ENCODE measurements at places on chromosomes 6 and 20.

- no peak for DNase-seq
Measured at GRCh38 chr6:44622956-44623355, 235.4 kb downstream of the CDC5L start.

- no peak for DNase-seq
Measured at GRCh38 chr6:39653612-39654011, 71.6 kb downstream of the KIF6 start.

DNA sequence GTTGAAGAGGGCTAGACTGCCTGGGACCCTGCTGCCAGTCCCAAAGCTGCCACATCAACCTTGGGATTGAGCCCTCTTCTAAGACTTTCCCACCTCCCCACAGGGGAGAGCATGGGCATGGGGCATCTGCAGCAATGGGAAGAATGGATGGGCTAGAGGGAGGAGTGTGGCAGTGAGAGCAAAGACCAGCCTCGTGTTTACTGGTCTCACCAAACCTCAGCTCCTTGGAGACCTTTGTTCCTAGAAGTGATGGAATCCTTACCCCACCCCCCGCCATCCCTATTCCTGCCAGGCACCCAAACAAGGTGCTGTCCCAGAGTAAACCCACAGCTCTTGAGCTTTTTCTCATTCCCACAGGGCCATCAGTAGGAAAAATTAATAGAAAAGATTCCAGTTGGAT, 20.0 kb upstream of the ARMC12 start:
- DNase-seq: no peak

DNA sequence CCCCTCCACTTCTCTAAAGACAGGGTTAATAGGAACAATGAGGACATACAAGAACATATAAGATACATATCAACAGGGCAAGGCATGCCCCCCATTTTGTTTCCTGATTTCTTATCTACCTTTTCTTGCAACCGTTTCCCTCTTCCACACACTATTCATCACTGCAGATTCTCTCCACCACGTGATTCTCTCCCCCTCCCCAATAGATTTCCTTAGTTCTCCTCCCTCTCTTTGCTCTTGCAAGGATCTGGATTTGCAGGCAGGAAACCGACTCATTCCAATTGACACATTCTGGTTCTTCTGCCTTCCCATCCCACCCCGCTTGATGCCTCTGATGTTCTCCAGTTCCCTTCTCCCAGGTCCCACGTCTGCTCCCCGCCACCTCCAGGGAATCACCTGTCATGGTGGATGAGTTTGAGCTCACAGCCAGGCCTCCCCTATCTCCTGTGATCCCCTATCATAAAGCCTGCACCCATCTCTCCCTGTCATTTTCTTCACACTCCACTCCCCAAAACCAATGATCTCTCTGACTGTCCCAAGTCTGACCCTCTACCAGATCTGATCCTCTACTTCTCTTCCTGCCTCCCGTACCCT, 7.5 kb downstream of the GABBR1 start:
- no peak for DNase-seq

GRCh38 chr6:43325876-43326275, 17.2 kb upstream of the CRIP3 start:
- no peak for DNase-seq

- DNase-seq: no peak
Measured at GRCh38 chr6:7675353-7675945, 50.5 kb upstream of the BMP6 start.

- no peak for DNase-seq
Measured at GRCh38 chr6:138253731-138254130, 35.4 kb upstream of the PBOV1 start.

DNA sequence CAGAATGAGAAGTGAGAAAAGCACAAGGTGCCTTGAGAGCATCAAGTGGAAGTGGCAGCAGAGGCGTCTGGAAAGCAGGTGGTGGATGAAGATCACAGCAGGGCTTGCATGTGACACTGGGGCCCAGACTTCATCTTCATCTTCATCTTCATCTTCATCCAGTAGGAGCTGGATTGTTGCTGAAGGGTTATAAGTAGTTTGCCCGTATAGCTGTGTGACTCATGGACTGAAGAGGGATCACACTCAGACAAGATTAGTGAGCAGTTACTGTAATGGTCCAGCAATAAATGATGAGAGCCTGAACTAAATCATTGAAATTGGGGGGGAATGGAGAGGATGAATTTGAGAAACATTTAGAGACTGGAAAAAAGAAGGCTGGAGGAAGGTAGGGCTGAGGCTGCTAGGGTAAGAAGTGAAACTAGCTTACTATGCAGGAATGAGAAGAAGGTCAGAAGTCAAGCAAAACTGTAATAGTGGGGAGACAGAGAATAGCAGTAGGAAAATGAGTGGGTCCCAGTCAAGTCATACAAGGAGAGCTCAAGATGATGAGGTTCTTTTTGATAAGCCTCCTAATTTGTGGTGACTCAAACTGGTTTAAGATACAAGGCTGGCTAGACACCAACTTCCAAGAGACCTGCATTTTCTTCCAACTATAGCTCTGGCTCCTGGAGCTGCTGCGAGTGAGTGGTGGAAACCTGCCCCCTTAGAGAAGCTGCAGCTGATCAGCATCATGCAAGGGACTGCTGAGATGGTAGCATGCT, 92.3 kb upstream of the BEND6 start:
- no peak for DNase-seq

GRCh38 chr20:7765221-7765620, 175.0 kb downstream of the HAO1 start:
- no peak for DNase-seq

- DNase-seq: no peak
Measured at GRCh38 chr20:50776122-50776817, 18.6 kb upstream of the BCAS4 start.

DNA sequence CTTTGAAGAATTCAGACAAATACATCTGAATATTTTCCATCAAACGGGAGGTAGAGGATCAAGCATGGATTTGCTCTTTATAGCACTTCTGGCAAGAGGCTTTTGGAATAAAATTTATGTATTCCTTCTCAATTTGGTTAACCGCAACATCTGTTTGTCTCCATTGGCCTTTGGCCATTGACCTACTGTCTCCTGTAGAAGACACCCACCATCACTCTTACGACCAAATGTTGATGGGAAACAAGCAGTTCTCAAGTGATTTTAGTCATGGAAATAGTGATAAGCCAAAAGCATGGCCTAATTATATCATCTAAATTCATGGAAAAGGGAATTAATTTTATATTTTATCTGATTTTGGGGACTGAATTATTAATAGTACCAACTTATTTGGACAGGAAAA, 591.9 kb downstream of the CD109 start:
- no peak for DNase-seq

GRCh38 chr6:99588618-99589289, 17.9 kb upstream of the PRDM13 start:
- DNase-seq: peak; percentile 29

- no peak for DNase-seq
Measured at GRCh38 chr6:105301756-105302616, 100.9 kb downstream of the PREP start.

GRCh38 chr6:161660666-161661571, 387.1 kb upstream of the AGPAT4 start:
- no peak for DNase-seq

GRCh38 chr6:87155842-87156815, 764 bp downstream of the ZNF292 start:
- DNase-seq: no peak

GRCh38 chr6:107523054-107523791, 33.3 kb downstream of the SOBP start:
- no peak for DNase-seq

- DNase-seq: no peak
Measured at GRCh38 chr6:17470938-17471327, 77.5 kb downstream of the CAP2 start.

- DNase-seq: no peak
Measured at GRCh38 chr6:109082188-109082577, 12.5 kb downstream of the SESN1 start.

GRCh38 chr6:25458485-25458884, 179.3 kb downstream of the CARMIL1 start:
- no peak for DNase-seq

DNA sequence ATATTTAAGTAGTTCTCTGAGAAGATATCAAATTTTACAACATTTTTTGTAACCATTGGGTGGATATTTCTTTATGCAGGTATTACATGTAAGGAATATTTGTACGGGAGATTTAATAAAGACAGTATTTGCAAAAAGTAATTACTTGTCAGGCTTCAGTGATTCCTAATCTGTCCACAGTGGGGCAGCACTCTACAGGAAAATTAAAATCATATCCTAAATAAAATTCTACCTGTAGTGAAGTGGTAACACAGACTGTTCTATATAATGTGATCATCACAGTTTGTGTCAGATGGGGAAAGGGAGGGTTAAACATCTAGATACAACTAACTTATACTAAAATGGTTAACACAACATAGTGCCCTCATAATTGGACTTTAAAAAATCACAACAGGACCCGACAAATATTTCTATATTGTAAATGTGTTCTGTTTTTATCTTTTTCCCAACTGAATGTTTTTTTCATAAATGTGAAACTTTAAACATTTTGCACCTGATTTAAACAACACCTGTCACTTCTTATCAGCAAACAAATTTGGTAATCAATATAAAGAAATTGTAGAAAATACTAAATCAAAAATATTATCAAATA, 145.6 kb upstream of the MANEA start:
- no peak for DNase-seq

DNA sequence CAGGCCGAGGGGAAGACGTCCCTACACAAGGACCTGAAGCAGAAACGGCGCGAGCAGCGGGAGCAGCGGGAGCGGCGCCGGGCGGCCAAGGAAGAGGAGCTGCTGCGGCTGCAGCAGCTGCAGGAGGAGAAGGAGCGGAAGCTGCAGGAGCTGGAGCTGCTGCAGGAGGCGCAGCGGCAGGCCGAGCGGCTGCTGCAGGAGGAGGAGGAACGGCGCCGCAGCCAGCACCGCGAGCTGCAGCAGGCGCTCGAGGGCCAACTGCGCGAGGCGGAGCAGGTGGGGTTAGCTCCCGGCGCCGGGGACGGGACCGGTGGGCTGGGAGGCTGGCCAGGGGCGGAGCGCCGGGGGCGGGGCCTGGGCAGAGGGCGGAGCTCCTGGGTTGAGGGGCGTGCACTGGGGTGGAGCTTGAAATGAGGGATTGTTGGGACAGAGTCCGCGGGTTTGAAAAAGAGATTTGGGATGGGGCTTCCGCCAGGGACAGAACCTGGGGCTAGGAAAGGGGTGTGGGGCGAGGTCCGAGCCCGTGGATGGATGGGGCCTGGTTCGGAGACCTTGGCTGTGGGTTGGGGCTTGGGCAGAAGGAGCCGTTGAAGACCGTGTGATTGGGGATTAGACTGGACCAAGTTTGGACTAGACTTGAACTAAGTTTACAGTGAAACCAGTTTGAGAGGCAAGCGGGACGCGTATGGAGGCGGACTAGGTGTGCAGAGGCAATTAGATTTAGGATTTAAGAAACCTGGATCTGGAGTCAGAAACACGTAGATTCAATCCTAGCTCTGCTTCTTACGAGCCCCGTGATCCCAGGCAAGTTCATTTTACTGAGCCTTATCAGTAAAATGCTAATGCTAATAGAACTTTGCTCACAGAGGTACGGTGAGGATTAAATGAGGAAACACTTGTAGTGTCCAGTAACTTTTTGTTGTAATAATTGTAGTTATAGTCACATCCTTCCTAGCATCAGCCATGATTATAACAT, 20.9 kb downstream of the DEF6 start:
- no peak for DNase-seq

DNA sequence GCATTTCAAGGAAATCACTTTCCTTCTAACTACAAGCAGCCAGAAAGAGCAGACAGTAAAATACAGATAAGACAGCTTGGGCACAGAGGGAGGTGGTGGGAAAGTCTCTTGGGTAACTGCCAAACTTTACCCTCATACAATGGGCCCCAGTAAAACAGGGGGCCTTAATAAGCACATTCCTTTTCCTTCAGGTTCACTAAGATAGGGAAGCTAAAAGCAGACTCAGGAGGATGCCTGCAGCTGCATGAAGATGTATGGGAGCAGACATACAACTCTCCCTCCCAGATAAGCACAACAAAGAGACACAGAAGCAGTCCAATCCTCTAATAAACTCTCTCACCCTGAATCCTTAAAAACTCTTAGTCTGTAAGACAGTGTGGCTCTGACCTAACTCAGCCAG, 49.0 kb downstream of the SIM1 start:
- no peak for DNase-seq

- DNase-seq: no peak
Measured at GRCh38 chr6:2687456-2687855, 63.3 kb downstream of the MYLK4 start.

GRCh38 chr6:146027586-146028251, 1.1 kb upstream of the GRM1 start:
- no peak for DNase-seq

- no peak for DNase-seq
Measured at GRCh38 chr6:96153775-96154174, 138.0 kb downstream of the FUT9 start.

DNA sequence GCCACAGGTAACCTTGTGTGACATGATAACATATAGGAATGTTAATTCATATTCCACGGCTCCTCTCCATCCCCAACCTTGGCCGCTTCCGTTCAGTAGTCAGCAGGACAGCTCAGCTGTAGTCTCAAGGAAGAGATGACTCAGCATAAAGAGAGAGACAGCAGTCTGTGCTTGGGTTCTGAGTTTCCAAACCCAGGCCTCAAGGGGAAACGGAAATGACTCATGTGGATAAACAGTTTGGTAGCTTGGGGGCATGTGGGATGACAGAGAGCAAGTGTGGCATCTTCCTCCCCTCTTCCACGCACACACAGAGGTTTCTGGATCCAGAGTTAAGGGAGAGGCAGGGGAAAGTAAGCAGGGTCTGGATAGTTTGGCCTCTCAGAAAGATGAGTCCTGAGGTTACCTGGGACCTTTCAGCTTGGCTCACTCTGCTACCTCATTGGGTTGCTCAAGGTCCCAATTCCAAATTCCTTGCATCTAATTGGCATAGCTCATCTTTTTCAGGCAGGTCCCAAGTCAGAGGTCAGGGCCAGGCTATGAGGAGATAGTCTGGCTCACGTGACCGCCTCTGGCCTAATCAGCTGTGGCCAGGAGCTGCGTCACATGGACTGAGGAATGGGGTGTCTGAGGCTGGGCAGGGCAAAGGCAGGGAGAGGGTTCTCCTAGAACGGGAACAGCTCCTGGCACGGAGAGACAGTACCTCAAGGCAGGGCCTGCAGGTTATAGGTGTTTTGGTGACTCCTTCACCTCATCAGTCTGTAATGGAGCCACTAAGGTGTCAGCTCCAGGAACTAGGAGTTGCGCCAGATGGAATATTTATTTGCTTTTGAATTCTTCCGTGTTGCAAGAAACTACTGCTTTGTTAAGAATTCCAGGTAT, 36.5 kb upstream of the MLN start:
- DNase-seq: no peak

GRCh38 chr6:128606611-128607010, 86.2 kb upstream of the PTPRK start:
- DNase-seq: no peak

- no peak for DNase-seq
Measured at GRCh38 chr6:46347669-46348068, 143.6 kb downstream of the RCAN2 start.
